Vagina (tissue), 2 donors: ENCODE measurements at places on chromosomes 4 and X. TPM values are rescaled to one million over a fixed set of nuclear protein-coding genes. Genes with fewer than 3 reads are reported as not detected.

The TCEAL4 gene
- 140 TPM for total RNA-seq

The SSX5 gene
- total RNA-seq = not detected

The ASIC5 gene
- total RNA-seq = not detected

The FAM236D gene
- total RNA-seq = not detected

The OPRPN gene
- total RNA-seq = not detected

The SLC9A7 gene
- total RNA-seq = 4.2 TPM

The TCEAL2 gene
- total RNA-seq = 14.7 TPM

- peak overlapping the region; percentile 76 for H3K27ac ChIP-seq
- peaks cover 31% of the 10 kb centered on the region for H3K4me1 ChIP-seq
- H3K4me3 ChIP-seq = peak overlapping the region; percentile 52
- DNase-seq = no peak
- no peaks in the 10 kb centered on the region for H3K27me3 ChIP-seq
Observed at GRCh38 chrX:40012868-40013265, 84.9 kb downstream of the BCOR start.

GRCh38 chr4:10589321-10589720, 95.2 kb downstream of the CLNK start:
- no peak overlapping the region for H3K4me3 ChIP-seq
- no peaks in the 10 kb centered on the region for H3K27me3 ChIP-seq
- DNase-seq = no peak
- no peak overlapping the region for H3K27ac ChIP-seq
- no peaks in the 10 kb centered on the region for H3K36me3 ChIP-seq

GRCh38 chr4:152224721-152225420, 311.0 kb downstream of the FBXW7 start:
- no peak for DNase-seq
- no peak overlapping the region for H3K27ac ChIP-seq
- no peaks in the 10 kb centered on the region for H3K27me3 ChIP-seq
- H3K4me3 ChIP-seq = no peak overlapping the region
- H3K36me3 ChIP-seq = no peaks in the 10 kb centered on the region

GRCh38 chrX:151710457-151710856, 5.4 kb upstream of the FATE1 start:
- H3K27me3 ChIP-seq = no peaks in the 10 kb centered on the region
- no peak overlapping the region for H3K4me3 ChIP-seq
- DNase-seq = no peak
- H3K36me3 ChIP-seq = no peaks in the 10 kb centered on the region
- no peak overlapping the region for H3K27ac ChIP-seq
- no peaks in the 10 kb centered on the region for H3K4me1 ChIP-seq

GRCh38 chr4:622071-622995, 3.0 kb upstream of the PDE6B start:
- no peak for DNase-seq
- H3K27ac ChIP-seq = no peak overlapping the region
- no peaks in the 10 kb centered on the region for H3K36me3 ChIP-seq

GRCh38 chr4:98728871-98729270, 70.5 kb upstream of the TSPAN5 start:
- H3K4me1 ChIP-seq = no peaks in the 10 kb centered on the region
- DNase-seq = no peak
- no peak overlapping the region for H3K4me3 ChIP-seq
- no peaks in the 10 kb centered on the region for H3K36me3 ChIP-seq
- no peak overlapping the region for H3K27ac ChIP-seq

- no peaks in the 10 kb centered on the region for H3K36me3 ChIP-seq
- no peak for DNase-seq
- no peaks in the 10 kb centered on the region for H3K27me3 ChIP-seq
- no peak overlapping the region for H3K27ac ChIP-seq
Observed at GRCh38 chr4:95505151-95505550, 43.6 kb downstream of the UNC5C start.

DNA sequence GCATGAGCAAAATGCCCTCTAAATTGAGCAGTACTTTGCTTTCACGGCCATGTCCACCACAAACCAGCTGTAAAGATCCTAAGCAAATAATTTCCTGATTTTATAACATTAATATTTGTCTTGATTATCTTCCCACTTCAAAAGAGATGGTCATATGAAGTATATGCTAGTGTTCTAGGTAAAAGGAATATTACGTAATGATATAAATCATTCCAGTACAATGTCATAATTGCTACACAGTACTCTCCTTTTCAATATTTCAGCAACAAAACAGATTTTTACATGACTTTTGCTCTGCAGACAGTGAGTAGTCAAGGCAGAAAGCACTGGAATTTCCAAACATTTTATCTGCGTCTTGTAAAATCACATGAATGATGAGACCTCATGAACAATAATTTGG, 572.8 kb upstream of the FRG1 start:
- no peak overlapping the region for H3K4me3 ChIP-seq
- H3K36me3 ChIP-seq = no peaks in the 10 kb centered on the region
- no peak overlapping the region for H3K27ac ChIP-seq
- H3K27me3 ChIP-seq = no peaks in the 10 kb centered on the region
- no peak for DNase-seq

DNA sequence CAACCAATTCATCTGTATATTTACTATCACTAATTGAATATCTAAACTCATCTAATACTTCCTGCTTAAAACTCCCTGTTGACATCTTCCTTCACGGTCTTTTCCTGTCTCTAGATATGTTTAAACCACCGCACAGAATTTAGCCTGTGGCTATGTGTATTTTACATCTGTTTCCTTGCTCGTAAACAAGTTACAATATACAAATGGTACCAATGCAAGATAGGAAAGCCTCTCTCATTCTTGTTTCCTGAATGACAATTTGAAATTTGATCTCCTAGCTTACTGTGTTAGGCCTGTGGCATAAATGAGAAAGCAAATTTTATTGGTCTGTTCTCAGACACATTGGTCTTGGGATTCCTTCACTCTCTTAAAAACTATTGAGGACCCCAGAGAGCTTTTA, 89.7 kb upstream of the PCDH7 start:
- H3K4me3 ChIP-seq = no peak overlapping the region
- no peaks in the 10 kb centered on the region for H3K4me1 ChIP-seq
- H3K27me3 ChIP-seq = no peaks in the 10 kb centered on the region
- no peak overlapping the region for H3K27ac ChIP-seq

DNA sequence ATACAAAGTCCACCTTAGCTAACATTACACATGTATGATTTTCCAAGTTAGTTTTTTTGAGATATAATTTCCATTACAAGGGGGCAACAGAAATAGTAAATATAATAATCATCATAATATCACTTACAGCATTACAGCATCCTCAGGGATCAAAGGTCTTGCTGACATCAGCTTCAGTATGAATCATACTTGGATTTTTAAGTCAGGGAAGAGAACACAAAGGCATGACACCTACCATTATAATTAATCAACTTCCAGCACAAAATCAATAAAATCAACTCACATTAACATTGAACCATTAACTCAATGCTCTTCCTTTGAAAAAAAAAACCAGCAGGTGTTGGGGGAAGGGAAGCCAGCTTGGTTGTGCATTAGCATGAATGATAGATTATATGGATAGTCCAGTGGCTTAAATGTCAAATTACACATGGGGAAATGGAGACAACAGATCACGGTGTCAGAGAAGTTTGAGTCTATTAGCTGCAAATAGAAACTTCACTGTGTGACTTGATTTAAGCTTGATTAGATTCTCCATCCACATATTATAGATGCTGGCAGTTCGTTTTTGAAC, 66.9 kb upstream of the CAPN6 start:
- H3K27ac ChIP-seq = no peak overlapping the region
- no peak overlapping the region for H3K4me3 ChIP-seq
- no peaks in the 10 kb centered on the region for H3K4me1 ChIP-seq
- H3K36me3 ChIP-seq = no peaks in the 10 kb centered on the region
- H3K27me3 ChIP-seq = no peaks in the 10 kb centered on the region
